IMR-90 (cell line): ENCODE measurements at places on chromosomes 2 and 18.

DNA sequence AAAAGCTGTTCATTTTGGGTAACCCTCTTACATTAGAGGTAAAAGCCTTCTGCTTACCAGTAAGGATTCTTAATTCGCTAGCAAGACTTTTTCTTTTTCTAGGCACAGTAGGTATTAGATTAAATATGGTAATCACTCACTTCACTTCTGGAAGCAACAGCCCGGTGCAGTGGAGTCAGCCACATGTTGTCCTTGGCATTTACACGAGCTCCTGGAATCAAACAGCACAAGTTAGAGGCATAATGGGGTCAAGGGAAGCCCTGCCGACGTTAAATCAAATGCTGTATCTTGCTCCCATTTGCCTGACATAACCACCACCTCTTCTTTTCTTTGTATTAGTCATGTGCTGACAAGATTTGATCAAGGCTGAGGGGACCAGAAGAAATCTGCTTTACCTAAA is 174.1 kb downstream of the ANKRD44 start:
- no peak for DNase-seq

DNA sequence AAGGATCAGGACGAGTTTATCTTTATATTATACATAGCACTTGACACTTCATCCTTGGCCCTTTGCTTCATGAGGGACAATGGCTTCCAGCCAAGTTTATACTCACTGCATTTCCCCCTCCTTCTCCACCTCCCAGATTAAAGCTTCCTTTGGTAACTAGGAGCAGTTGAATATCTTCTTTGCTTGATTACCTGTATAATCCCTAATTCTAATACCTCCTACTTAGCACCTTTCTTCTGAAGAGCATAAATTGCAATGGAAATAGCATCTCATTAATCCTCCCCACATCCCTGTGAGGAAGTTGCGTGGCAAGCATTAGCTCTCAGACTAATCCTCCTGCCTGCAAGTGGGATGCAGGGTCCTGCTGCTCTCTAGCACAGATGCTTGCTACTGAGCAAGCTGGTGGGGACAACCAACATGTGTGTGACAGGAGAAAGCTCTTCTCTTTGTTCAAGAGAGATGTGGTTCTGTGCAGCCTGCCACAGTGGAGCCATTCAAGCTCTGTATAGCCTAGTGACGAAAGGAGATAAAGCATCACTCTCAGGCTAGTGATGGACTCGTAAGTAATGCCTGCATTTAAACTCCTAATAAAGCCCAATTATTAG is 19.1 kb downstream of the KLHL14 start:
- no peak for DNase-seq

DNA sequence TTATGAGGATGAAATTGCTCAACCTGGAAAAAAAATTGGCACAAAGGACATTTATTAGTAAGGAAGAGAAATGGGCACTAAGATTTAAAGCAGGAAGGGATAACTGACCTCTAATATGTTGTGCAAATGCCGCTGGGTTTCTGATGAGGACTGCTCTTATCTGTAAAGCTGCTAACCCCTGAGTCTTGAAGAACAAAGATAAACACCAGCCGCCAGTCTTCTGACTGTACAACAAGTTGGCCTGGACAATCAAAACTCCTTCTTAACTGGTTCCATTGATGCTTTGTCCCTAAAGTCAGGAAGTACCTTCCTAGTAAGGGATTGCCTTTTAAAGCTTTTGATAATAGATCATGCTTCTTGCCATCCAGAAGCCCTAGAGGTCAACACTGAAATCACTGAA is 301.8 kb downstream of the TRIB2 start:
- DNase-seq = no peak

- DNase-seq = peak; percentile 92
Observed at GRCh38 chr2:203811491-203812221, 55.9 kb upstream of the CTLA4 start.

GRCh38 chr18:3716116-3716660 is 266.2 kb downstream of the TGIF1 start:
- DNase-seq = no peak

GRCh38 chr18:33076601-33077000 is 303.8 kb upstream of the KLHL14 start:
- DNase-seq = no peak

GRCh38 chr2:85756195-85756594 is 2.4 kb downstream of the ATOH8 start:
- no peak for DNase-seq

DNA sequence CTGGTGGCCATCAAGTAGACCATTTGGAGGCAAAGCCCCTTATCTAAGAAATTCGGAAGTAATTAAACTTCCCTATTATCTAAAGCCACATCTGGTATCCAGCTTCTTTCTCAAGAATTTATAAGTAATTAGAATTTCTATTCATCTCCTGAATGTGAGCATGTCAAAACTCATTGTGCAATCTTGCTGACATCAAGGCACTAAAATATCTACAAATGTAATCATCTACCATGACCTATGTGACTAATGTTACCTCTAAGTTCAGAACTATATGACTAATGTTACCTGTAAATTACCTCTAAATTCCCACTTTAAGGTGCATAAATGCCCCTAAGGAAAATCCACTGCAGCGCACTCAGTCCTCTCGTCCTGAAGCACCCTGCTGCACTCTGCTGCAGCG is 773.0 kb downstream of the CPS1 start:
- DNase-seq = no peak

DNA sequence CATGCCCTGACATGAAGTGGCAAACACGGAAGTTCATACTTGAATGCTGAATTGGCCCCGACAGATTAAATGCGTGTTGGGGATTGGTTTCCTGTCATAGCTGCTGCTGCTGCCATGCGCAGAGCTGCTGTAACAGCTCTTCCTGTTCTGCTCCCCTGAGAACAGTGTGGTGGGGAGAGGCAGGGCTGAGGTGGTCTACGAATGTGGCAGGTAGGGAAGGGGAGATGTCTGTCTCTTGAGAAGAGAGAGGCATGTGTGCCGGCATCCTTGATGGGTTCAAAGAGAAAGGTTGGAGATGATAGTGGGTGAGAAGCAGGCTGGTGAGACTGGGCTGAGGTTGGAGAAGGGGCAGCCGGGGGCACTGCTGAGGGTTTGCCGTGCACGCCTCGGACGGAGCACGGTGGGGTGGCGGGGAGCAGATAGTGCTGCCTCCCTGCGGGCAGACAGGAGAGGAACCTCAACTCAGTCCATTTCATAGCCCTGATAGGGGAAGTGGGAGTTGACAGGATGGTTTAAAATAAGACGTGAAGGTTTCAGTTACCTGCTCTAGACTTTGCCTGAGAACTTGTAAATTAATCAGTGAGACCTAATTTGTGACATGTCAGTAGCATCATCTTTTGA is 46.1 kb downstream of the TMEM185B start:
- DNase-seq = no peak

GRCh38 chr2:200119236-200119635 is 163.9 kb downstream of the MAIP1 start:
- no peak for DNase-seq

DNA sequence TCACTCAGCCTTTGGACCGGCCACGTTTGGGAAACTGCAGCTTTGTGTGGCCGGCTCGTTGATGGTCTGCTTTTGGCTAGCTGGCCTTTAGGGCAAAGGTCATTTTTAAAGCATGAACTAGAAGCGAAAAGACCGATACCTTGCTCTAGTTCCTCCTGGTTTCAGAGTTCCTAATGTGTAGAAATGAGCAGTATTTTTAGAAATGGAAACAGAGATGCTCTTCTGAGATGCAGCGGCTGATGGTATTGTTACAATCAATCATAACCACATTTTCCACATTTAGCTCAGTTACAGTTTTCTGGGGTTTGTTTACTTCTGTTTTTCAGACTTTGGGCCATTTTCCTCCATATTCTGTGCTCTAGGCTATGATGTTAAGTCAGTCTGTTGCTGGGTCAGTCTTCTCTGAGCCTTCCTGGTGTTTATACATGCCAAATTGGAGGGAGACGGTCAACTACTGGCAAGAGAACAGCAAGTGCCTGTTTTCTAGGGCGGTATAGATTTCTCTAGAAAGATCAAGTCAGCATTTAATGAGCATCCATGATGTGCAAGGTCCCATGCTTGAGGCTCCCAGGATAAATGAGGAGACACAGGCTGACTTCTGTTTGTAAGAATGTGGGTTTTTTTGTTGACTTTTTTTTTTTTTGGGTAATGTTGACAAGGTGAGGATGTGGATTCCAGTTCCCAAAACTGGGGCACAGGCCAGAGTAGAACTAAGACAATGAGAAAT is 28.0 kb downstream of the RNF144A start:
- DNase-seq = no peak

- peak; percentile 23 for DNase-seq
Observed at GRCh38 chr2:62042944-62043343, 137.5 kb downstream of the COMMD1 start.

DNA sequence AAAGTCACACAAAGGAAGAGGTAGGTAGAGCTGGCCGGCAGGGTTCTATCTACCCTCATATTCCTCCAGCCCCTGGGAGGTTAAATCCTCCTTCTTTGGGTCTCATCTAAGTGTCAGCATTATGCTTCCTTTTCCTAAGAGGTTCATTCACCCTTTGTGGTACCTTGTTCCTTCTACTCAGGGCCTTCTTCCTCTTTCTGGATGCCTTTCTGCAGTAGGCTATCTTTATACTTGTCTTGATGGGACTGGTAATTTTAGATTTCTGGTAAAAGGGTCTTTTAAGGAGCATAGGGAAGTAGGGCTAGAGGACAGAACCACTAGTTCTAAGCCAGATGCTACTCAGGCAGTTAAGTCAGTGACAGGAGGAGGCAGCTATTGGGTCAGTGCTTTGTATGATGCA is 13.7 kb upstream of the TNP1 start:
- no peak for DNase-seq

GRCh38 chr18:73981796-73982195 is 165.8 kb downstream of the FBXO15 start:
- no peak for DNase-seq

DNA sequence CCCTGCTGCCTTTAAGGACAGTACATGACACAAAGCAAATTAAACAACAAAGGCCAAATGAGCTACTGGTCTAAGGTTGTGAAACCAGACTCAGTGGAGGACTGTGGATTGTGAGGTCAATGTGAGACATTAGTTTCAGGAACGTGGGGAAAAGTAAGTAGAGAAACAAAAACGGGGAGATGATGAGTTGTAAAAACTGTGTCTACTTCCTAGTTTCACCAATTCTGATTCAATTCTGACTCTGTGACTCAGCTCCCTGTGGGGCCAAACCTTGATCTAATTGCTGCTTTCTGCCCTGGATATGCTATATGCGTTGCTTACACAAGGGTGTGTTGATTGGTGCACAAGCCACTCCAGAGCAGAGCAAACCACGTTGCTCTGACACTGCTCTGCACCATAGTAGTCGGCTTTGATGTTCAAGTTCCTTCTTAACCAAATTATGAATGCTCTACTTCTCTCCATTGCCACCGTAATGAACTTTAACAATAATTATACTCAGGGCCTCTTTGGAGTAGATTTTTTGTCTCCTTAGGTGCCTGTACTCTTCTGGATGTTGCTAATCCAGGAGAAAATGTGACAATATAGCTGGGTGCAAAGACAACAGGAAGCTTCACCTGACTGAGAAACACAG is 1640.1 kb upstream of the CELF4 start:
- no peak for DNase-seq

GRCh38 chr2:151287513-151288250 is 1.8 kb downstream of the NMI start:
- no peak for DNase-seq

DNA sequence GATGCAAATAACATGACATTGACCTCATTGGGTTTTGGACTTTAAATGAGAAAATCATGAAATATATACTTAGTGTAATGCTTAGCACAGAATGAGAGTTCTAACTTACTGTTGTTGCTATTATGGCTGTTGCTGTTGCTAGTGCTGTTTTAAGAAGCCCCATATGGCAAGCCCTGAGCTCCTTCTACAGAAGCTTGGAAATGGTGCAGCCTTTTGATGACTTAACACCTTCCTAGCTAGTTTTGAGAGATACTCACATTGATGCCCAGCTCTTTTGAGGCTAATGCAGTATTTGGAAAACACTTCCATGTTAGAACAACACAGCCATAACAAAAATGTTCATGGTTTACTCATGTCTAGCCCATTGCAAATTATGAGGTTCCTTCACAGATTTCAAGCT is 30.9 kb downstream of the OSR1 start:
- no peak for DNase-seq

GRCh38 chr18:47881752-47882455 is 48.6 kb downstream of the SMAD2 start:
- DNase-seq = peak; percentile 61

DNA sequence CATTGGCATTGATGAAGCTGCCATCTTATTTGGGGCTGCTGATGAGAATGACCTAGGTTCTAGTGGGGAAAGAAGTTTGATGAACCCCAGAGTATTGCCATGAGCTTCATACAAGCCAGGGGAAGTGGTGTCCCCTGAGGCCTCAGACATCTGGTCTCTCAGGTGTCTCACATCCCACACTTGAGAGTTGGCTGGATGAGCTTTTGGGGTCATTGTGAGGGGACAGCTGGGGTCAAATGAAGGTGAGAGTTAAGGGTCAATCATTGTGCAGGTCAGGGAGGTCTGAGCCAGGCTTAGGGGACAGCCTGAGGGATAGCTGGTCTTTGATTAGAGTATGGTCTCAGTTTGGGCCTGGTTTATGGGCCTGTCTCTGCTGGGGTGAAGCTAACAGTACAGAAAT is 336.5 kb downstream of the CYP26B1 start:
- no peak for DNase-seq

GRCh38 chr2:127662937-127663565 is 12.3 kb downstream of the LIMS2 start:
- DNase-seq = no peak

DNA sequence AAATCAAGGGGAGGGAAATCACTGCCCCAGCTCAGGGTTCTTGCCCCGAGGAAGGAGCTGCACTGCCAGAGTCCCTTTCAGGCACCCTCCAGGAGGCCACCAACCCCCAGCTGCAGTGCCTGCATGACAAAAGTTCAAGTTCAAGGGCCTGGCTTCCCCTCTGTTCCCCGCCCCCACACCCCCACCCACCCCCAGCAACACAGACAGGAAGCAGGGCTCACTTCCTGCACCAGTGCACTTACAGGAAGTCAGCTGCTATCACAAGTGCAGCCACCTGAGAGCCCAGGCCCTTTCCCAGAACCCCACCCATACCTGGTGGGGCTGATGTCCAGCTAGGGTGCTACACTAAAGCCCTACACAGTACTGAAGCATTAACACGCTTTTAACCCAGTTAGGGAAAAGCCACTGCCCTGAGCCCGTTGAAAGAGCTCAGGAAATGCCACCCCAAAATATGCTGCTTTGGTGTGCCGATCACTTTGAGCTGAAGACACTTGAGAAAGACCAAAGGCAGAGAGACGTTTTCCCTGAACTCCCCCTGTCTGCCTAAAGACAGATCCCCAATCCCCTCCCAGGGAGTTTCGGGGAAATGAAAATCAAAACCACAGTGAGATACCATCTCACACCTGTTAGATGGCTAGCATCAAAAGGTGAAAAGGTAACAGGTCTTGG is 109.9 kb upstream of the CAB39 start:
- DNase-seq = no peak

DNA sequence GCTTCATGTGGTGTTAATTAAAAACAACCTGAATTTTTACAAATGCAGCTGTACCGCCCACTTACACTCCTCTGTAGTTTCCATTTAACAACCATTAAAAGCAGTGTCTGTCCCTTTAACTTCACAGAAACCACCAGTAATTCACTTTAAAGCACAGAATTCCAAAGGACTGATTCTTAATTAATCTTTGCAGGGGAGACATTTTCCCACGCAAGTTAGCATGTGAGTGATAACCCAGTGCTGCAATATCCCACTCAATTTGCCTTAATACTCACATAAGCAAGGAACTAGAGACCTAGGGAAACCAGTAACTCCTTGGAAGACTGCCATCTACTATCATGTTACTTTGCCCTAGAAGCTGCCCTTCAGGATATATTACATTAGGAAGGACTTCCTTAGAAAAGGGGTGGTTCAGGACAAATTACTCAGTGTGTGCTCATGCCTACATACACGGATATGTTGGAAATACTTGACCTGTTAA is 102.3 kb downstream of the OSR1 start:
- peak; percentile 98 for DNase-seq
